Osteoblast (primary cell): ENCODE measurements at places on chromosomes 5 and 9. TPM values are rescaled to one million over a fixed set of nuclear protein-coding genes. Genes with fewer than 3 reads are reported as not detected.

- no peak for DNase-seq
Measured at GRCh38 chr5:107402434-107403227, 268.1 kb downstream of the EFNA5 start.

NANS gene
- 56.1 and 56.6 TPM in 2 replicates for total RNA-seq

NUTM2G gene
- not detected in 2 replicates for total RNA-seq

PRDM9 gene
- total RNA-seq = not detected in 2 replicates

CMYA5 gene
- 2.1 and 2.2 TPM in 2 replicates for total RNA-seq

ADAMTSL2 gene
- under 0.01 and 0.29 TPM in 2 replicates for total RNA-seq
